Activated CD4-positive, alpha-beta T cell treated with anti-CD3 and anti-CD28 coated beads, Interleukin-10, Interleukin-2, amounts not matched to agents 100 ng/mL and 50 ng/mL, durations not matched to agents 16 hours and 8 hours (primary cell): ENCODE measurements at places on chromosomes 7 and 10.

DNA sequence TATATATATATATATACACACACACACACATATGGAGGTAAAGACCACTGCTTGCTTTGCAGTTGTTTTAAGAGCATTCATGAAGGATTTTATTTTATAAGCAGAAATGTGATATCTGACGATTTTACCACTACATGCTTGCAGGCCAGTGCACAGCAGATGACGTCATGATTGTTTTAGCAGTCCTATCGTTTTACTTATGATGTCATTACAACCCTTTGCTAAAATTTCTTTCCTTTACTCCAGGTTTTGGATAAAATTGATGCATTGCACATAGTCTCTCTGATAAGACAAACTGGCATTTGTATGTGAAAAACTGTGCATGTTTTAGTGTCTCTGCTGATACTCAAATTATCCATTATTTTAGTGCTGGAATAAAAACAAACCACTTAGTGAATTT, 9.2 kb downstream of the EGFR start:
- no peak for DNase-seq

GRCh38 chr7:135976312-135977006, 700 bp downstream of the MTPN start:
- DNase-seq: peak; percentile 47

DNA sequence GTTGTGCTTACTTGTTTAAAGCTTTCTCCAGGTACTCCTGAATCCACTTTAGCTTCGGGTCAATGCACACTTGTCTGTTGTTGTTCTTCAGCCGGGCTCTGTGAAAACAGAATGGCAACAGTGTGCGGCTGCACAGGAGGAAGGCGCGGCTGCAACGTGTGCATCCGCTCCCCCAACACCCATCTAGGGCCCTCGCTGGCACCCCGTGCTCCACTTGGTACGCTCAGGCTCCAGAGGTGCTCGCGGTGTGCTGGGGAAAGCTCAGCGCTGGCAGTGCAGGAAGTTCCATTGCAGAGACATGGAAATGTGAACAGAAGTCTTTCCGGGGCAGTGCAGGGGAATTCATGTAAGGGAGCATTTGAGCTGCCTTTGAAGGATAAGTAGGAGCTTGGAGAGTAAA, 6.3 kb downstream of the CXCL12 start:
- no peak for DNase-seq

DNA sequence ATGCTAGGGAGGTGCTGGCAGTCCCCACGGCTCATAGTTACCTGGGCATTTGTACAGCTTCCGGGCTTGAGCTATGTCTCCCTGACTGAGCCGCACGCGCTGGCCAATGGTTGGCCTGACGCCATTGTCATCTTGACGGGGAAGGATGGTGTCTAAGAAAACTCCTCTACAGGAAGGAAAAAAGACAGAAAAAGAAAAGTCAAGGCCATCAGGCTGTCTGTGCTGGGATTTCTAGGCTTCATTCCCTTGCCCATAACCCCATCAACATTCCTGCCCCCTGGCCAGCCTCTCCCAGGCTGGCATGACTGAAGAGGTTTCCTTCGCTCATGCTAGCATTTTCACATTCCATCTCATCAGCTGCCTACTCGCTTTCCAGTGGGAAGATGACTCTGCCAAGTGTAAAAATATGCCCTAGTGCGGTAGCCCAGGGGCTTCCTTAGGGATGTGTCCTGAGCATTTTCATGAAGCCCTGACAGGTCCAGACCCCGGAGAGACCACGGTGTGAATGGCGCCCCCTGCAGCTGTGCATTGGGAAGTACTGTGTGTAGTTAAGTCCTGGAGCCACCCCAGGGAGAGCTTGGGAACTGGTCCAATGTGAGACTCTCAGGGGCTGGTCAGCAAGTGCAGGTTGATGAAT, 54.5 kb upstream of the OPALIN start:
- no peak for DNase-seq

DNA sequence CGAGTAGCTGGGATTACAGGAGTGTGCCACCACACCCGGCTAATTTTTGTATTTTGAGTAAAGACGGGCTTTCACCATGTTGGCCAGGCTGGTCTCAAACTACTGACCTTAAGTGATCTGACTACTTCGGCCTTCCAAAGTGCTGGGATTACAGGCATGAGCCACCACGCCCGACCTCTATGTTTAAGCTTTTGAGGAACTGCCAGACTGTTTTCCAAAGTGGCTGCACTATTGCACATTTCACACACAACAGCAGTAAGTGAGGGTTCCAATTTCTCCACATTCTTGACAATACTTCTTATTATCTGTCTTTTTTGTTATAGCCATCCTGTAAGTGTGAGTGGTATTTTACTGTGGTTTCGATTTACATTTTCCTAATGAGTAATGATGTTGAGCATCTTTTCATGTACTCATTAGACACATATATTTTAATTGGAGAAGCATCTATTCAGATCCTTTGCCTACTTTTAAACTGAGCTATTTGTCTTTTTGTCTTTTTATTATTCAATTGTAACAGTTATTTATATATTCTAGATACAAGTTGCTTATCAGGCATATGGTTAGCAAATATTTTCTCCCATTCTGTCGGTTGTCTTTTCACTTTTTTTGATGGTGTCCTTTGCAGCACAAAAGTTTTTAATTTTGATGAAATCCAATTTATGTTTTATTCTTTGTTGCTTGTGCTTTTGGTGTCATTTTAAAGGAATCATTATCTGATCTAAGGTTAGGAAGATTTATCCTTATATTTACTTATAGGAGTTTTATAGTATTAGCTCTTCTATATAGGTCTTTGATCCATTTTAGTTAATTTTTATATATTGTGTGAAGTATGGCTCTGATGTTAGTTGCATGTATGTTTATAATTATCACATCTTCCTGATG, 12.8 kb upstream of the IRF5 start:
- DNase-seq: no peak

- no peak for DNase-seq
Observed at GRCh38 chr10:123766761-123767160, 100.6 kb downstream of the GPR26 start.

- DNase-seq: no peak
Observed at GRCh38 chr10:8873310-8873709, 818.8 kb downstream of the GATA3 start.
